Caki2 (cell line): ENCODE measurements at places on chromosomes 1 and 21. TPM values are rescaled to one million over a fixed set of nuclear protein-coding genes. Genes with fewer than 3 reads are reported as not detected.
A peak's percentile ranks its signal among the peaks of the same experiment; 100 is the strongest.

DNA sequence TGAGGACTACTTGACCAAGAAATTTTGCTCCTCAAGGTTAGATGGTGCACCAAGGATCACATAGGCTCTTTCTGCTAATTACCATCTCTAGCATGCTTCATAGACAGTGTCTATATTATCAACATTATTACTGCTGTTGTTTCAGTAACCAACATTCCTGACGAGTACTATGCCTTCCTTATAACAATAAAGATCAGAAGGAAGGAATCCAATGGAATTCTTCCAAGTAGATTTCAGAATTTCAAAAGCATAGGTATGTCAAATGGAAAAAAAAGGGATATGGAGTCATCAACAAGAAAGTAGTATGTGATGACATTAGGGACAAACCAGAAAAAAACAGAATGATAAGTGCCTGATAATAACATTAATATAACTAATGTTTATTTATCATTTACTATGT, 39.6 kb upstream of the LPGAT1 start:
- DNase-seq: no peak

DNA sequence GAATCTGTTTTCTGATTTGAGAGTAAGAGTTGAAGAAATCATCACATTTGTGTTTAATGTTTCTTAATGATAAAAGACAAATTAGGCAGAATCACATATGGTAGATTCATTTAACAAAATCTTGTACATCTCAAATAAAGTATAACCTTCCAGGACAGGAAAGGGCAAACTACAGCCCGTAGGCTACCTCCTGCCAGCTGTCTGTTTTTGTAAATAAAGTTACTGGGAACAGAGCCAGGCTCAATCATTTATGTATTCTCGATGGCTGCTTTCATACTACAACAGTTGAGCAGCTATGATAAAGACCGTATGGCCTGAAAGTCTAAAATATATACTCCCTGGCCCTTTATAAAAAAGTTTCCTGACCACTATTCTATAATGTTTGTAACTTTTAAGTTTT, 204.1 kb downstream of the COL24A1 start:
- DNase-seq: no peak

GRCh38 chr1:10606064-10606463, 131.3 kb downstream of the PEX14 start:
- peak; percentile 58 for DNase-seq

- no peak for DNase-seq
These were observed 89.3 kb downstream of the ASH1L start for GRCh38 chr1:155473151-155473821.

DNA sequence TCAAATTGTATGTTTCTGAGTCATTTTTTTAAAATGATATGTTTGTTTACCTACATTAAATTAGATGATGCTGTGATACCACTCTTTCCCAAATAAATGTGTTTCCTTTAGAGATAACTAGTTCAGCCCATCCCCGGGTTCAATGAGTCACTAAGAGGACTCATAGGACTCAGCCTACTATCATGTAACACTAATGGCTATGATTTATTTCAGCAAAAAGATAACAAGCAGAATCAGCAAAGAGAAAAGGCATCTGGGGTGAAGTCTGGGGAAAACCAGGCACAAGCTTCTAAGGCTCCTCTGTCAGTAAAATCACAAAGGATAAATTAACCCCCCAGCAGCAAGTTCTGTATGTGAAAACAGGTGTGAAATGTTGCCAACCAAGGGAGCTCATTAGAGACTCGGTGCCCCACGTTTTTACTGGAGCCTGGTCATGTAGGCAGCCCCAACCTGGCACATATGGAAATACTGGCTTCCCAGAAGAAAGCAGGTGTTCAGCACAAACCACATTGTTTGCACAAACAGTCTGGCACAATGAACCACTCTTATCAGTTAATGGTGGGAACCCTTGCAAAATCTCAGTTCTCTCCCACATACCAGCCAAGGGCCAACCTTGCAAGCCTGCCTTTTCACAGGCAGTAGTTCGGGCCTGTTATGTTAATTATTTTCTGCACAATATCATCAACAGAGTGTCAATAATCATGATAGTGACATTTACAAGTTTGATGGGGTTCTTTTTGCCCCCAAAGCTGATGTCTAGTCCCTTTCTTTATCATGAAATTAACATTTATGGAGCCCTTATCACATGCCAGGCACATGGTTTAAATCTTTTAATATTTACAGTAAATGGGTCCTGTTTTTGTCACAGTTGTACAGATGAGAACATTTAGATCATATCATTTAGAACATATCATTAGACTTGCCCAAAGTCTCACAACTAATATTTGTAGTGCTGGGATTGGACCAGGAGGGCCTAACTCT, 23.1 kb upstream of the CNN3 start:
- DNase-seq: peak; percentile 31

DNA sequence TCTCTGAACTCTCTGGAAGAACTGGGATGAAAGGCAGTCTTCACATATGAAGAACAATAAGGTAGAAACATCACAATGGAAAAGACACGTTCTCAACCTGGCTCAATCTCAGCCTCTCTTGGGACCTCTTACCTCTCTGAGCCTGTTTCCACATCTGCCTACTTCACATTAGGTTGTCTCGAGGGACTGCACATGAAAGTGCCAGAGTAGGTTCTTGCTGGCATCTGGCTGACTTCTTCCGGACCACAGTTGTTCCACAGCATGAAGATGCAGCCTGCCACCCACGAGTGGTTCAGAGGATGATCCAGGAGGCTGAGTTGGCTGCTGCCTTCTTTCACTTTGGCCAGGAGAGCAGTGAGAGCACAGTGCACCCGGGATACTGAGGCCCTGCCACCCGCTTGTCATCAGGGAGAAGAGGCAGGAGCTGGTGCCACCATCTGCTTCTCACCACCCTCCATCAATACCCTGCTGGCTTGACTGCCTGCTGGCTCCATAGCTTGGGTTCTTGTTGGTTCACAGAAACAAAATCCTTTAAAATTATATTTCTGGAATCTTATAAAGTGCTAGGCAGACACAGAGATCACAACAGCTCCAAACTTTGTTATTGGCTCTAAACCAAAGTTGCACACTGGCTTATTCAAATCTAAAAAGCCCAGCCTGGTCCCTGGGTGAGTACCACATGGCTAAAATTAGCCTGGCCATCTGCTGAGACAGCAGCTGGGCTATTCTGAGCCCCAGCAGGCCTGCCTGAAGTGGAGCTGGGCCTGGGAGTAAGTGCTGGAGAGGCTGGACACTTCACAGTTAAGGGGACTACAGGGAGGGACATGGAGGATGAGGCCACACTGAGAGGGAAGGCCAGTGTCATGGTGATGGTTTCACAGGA, 46.9 kb upstream of the LIN9 start:
- DNase-seq: no peak

DNA sequence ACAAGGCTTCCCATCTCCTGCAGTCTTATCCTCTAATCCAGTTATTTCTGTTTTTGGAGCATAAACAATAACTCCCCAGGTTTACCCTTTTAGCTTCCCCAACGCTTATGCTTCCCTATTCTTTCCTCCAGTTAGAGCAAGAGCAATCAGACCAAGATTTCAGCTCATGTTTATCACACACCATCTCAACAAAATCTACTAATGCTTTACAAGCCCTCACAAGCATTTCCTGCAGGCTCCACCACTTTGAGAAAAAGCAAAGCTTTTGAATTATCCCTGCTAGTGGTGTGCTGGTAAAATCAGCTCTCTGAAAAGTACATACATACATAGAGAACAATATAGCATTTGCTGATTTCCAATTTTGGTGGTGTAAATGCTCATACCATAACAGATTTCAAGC, 92.9 kb downstream of the EDEM3 start:
- DNase-seq: no peak

DNA sequence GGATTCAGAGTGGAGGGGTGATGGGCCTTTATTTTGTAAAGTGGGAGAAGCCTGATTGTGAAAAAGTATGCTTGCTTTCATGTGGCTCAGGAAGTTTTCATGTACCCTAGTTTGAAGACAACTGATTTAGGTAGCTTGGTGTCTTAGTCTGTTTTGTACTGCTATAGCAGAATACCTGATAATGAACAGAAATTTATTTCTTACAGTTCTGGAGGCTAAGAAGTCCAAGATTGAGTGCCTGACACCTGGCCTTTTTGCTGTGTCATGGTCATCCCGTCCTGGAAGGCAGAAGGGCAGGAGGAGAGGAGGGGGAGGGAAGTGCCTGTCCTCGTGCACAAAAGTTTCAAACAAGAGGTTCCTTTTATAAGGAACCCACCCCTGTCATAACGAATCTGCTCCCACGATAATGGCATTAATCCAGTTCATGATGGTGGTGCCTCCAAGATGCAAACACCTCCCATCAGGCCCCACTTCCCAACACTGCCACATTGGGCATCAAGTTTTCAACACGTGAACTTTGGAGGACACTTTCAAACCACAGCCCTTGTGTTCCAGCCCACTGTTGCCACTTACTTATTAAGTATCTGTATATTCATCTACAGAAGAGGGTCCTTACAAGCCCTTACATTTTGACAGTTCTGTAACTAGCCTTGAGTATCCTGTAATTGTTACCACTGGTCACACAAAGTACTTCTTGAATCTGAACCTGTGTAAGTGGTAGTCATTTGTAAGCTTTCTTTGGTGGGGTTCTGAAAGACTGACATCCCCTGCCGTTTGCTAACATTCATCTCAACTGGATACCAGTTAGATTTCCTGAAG, 9.5 kb downstream of the UCK2 start:
- DNase-seq: no peak

TTC13 gene
- 4.0 and 7.6 TPM in 2 replicates for total RNA-seq

VANGL2 gene
- total RNA-seq: not detected in 2 replicates

C8A gene
- total RNA-seq: not detected in 2 replicates

ZNF684 gene
- 1.8 and 3.0 TPM in 2 replicates for total RNA-seq

MCOLN2 gene
- 3.1 TPM in 1 of 2 replicates, not detected in the other for total RNA-seq
